Cortex of kidney (tissue), 1 donor: ENCODE measurements at places on chromosomes 5 and 9.

DNA sequence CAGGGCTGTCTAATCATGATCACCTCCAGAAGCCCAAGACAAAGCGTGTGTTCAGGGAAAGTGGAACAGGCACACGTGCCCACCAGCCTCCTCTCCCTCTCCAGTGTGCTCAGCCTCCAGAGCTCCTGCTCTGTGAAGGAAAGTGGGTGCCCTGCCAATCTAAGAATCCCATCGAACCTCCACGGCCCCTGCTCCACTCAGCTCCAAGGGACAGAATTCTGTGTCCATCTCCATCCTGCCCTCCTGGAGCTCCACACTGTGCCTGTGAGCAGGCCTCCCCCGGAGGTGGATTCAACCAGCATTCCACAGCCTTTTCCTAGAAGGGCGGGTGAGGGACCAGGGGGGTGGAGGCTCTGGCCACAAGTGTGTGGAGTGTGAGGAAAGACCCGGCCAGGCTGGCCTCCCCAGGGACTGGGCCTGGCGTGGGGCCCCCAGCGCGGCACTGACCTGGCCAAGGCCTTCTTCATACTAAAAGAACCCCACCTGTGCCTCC, 6.0 kb downstream of the EEIG1 start:
- no peak for DNase-seq

- DNase-seq, result no peak
Observed at GRCh38 chr5:124596595-124597421, 149.6 kb downstream of the ZNF608 start.

DNA sequence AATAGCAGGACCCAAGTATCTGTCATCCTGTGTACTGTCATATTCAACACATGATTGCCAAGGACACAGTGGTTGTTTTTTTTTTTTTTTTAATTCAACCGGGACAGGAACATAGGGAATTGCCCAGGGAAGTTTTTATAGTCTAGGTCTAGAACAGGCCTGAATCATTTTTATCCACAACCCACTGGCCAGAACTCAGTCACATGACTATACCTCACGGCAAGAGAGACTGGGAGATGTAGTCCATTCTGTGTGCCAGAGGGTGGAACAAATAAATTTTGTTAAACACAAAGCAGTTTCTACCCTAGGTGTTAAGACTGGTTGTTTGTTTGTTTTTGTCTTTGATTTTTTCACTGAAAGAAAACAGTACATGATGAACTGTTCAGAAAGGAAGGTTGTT, 105.8 kb upstream of the SMARCA2 start:
- DNase-seq, result no peak

GRCh38 chr5:96493219-96493790, 60.3 kb upstream of the PCSK1 start:
- no peak for DNase-seq

- no peak for DNase-seq
Observed at GRCh38 chr5:73844165-73844564, 218.2 kb downstream of the ARHGEF28 start.

- DNase-seq, result no peak
Observed at GRCh38 chr5:71734141-71734540, 15.1 kb downstream of the CARTPT start.

- DNase-seq, result no peak
Observed at GRCh38 chr9:101567725-101568350, 26.9 kb downstream of the PPP3R2 start.

DNA sequence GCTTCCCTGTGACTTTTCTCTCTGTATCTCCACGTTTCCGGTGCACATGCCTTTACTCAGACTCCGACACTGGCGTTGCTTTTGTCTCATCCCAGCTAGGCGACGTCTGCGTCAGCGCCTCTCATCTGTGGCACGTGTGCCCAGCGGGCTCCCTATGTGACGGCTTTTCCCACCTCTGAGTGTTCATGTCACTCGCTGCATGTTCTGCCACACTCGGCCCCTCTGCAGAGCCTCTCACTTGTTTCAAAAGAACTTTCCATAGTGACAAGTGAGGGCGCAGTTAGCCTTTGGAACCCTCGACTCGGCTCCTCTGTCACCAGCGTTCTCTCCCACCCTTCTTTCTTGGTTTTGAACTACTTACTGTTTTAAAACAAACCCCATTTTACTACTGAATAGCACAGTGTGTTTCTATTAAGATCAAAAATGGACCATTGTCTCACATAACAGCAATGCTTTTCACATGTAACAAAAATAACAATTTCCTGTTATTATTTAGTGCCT, 113.4 kb upstream of the CACNA1B start:
- no peak for DNase-seq

- DNase-seq, result no peak
Observed at GRCh38 chr5:82560969-82561368, 282.8 kb upstream of the RPS23 start.

GRCh38 chr5:114565139-114565538, 203.3 kb downstream of the KCNN2 start:
- no peak for DNase-seq

- DNase-seq, result no peak
Observed at GRCh38 chr9:124297551-124297901, 39.8 kb downstream of the NEK6 start.

- DNase-seq, result no peak
Observed at GRCh38 chr9:26888271-26888670, 4.3 kb downstream of the CAAP1 start.

GRCh38 chr5:134906811-134907210, 1.9 kb downstream of the PCBD2 start:
- DNase-seq, result no peak

GRCh38 chr9:129486756-129487657, 133.9 kb downstream of the C9orf50 start:
- no peak for DNase-seq

DNA sequence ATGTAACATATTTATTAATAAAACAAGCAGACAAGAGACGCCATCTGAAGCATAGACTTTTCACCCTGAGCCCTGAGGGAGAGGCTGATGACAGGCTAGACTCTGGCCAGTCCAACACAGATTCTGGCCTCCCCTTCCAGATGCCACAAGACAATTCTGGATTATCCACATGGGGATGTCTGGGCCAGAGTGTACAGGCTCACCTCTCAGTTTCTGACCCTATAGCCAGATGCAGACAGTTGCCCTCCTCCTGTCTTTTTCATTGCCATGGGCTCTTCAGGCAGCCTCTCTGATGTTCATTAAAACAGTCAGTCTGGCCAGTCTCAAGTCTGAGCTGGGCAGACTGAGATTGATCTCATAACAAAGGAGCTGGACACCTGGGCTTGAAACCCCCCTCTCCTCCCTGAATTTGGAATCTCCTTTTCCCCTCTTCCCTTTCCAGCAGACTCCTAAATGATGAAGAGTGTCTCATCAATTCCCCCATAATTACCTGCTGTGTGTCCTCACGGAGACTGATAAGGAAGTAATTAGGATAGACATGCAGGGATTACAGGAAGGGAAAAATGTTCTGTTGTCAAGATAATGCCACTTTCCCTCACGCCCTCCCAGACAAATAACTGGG, 89.6 kb downstream of the ASTN2 start:
- no peak for DNase-seq
